ENCODE measurements at places on chromosomes 1 and 21. TPM values are rescaled to one million over a fixed set of nuclear protein-coding genes. Genes with fewer than 3 reads are reported as not detected.

DNA sequence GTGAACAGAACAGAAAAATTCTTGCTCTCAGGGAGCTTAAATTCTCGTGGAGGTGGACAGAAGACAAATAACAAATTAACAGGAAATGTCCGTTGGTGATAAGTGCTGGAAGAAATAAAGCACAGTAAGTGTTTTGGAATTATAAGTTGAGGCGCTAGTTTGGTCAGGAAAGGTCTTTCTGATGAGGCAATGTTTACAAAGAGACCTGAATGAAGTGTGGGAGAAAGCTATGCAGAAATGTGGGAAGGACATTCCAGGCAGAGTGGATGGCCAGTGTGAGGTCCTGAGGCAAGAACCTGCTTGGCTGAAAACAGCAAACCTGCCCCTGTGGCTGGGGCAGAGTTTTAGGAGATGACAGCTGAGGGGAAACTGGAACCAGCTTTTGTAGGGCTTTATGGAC is 23.3 kb downstream of the NGF start:
- H3K27me3 ChIP-seq = no peaks in the 10 kb centered on the region
- no peaks in the 10 kb centered on the region for H3K36me3 ChIP-seq
- no peak for DNase-seq

DNA sequence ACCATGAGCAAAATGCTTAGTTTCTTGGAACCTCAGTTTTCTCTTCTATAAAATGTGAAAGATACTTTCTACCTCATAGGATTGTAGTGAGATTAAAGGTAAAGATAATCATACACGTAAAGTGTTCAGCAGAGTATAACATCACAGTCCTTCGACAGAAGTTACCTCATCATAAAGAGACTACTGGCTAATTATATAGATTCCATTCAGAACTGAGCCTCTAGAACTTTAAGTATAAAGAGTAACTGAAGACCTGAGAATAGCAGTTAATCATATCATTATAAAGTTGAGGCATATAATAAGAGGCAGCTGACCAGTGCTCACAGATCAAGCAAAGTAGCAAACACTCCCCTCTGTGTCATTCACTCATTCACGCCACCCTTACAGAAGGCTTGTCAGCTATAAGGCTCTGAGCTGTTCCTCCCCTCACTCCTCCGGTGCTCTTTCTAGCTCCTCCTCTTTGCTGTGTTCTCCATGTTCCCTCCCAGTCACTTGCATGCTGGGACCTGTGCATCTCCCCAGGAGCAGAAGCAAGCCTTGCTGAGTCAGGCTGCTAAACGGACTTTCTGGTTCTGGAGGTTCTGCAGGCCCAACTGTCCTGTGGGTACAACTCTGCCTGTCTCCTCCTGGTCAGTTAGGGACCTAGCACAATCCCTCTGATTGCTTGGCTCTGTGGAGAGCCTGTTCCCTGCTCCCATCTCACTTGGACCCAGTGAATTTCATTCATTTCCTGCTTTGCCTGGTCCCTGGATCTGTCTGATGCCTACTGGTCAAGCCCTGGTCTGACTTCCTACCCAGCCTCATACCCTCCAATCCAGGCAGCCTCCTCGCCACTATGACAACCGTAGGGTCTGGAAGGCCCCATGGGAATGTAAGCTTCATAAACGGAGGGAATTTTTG is 28.3 kb upstream of the LY9 start:
- H3K27me3 ChIP-seq = no peaks in the 10 kb centered on the region
- no peak for DNase-seq
- no peaks in the 10 kb centered on the region for H3K36me3 ChIP-seq
- H3K4me3 ChIP-seq = no peak overlapping the region
- H3K27ac ChIP-seq = no peak overlapping the region

DNA sequence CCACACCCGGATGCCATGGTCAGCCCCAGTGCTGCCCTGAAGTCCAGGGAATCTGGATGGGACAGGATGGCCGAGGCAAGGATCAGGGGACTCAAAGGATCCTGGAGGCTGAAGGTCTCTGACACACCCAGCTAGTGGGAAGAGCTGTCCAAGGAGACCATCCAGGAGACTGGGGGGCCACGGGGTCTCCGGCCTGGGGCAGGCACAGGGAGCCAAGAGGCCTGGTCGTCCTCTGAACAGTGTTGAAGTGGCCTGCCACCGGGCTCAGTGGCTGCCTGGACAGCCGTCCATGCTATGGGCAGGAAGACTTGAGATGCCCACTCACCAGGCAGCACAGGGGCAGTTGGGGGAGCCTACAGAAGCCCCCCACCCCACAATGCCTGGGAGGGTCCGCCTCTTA is 41.9 kb downstream of the MEGF6 start:
- no peak for DNase-seq
- H3K36me3 ChIP-seq = no peaks in the 10 kb centered on the region
- no peaks in the 10 kb centered on the region for H3K27me3 ChIP-seq

DNA sequence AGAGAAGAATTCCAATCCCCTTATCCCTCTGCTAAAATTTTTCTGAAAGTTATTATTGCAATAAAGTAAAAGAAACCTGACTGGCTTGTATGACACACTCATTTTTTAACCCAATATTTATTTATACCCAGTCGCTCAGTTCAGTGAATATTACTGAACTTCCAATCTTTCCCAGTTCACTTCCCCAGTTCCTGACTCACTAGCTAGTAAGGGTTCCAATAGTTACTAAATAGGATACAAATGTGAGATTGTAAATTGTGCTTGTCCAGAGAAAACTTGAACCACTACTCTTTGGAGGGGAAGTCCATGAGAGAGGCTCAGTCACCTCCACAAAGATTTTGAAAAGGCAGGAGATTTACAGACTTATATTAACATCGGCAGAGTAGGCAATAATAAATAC is 31.4 kb downstream of the PRDX6 start:
- H3K36me3 ChIP-seq = no peaks in the 10 kb centered on the region
- no peak for DNase-seq
- H3K27me3 ChIP-seq = no peaks in the 10 kb centered on the region

Gene PROK1
- 0.26 TPM for total RNA-seq

Gene ELAVL4
- 1.0 TPM for total RNA-seq

Gene OR2L3
- not detected for total RNA-seq

DNA sequence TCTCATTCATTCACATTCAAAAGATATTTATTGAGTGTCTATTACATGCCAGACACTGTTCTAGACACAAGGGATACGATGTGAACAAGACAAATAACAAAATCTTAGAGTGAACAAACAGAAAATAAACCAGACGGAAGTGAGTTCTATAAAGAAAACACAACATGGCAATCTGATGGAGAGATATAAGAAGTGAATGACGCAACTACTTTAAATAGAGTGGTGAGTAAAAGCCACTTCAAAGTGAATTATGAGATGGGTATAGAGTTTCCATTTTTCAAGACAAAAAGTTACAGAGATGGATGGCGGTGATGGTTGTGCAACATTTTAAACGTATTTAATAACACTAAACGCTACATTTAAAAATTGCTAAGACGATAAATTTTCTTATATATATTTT is 75.4 kb downstream of the CEP170 start:
- no peak for DNase-seq
- H3K36me3 ChIP-seq = no peaks in the 10 kb centered on the region
- no peak overlapping the region for H3K27ac ChIP-seq
- H3K4me1 ChIP-seq = no peaks in the 10 kb centered on the region
- H3K27me3 ChIP-seq = no peaks in the 10 kb centered on the region

- H3K27ac ChIP-seq = no peak overlapping the region
- H3K4me1 ChIP-seq = no peaks in the 10 kb centered on the region
- peaks cover 5% of the 10 kb centered on the region for H3K36me3 ChIP-seq
- H3K4me3 ChIP-seq = no peak overlapping the region
- no peaks in the 10 kb centered on the region for H3K27me3 ChIP-seq
- peak; percentile 77 for DNase-seq
Observed at GRCh38 chr1:99707535-99708142, 58.8 kb downstream of the FRRS1 start.

DNA sequence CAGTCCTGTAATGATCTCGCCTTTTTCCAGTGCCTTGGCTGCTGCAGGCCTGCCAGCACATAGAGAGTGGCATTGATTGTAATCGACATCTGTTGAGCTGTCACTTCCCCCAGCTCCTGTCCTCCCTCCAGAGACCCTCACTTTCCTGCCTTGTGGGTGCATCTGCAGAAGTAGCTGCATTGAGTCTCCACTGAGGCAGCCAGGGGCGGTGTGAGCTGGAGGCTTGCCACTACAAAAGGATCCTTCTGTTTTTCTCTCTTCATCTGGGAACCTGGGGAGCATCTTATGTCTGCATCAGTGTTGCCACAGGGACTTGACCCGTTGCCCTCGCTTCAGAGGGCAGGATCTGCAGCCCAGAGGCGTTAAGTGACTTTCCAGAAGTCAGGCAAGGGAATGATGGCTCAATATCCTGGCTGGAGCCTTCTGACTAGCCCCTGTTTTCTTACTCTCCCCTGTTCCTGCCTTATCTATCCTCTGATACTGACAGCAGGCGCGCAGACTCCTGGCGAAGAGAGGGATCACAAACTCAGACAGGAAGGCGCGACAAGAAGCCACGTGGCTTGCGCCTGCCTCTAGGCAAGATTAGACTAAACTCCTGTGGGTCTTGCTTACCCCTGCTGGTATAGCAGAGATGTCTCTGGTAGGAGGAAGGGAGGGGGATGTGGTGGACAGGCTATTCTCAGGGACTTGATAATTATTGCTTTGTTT is 13.3 kb upstream of the FMOD start:
- H3K27ac ChIP-seq = no peak overlapping the region
- peaks cover 13% of the 10 kb centered on the region for H3K4me1 ChIP-seq
- H3K4me3 ChIP-seq = no peak overlapping the region
- H3K27me3 ChIP-seq = no peaks in the 10 kb centered on the region
- DNase-seq = no peak

All from body of pancreas (tissue), 4 donors.